ENCODE measurements at places on chromosomes 4 and X.

- no peak for DNase-seq
Observed at GRCh38 chrX:120647127-120647526, 17.3 kb upstream of the C1GALT1C1 start.

GRCh38 chrX:33339219-33339618, 127.9 kb upstream of the DMD start:
- DNase-seq = no peak

- no peak for DNase-seq
Observed at GRCh38 chr4:10184041-10184440, 67.4 kb upstream of the WDR1 start.

GRCh38 chr4:174629265-174629664, 107.0 kb upstream of the HPGD start:
- DNase-seq = no peak

DNA sequence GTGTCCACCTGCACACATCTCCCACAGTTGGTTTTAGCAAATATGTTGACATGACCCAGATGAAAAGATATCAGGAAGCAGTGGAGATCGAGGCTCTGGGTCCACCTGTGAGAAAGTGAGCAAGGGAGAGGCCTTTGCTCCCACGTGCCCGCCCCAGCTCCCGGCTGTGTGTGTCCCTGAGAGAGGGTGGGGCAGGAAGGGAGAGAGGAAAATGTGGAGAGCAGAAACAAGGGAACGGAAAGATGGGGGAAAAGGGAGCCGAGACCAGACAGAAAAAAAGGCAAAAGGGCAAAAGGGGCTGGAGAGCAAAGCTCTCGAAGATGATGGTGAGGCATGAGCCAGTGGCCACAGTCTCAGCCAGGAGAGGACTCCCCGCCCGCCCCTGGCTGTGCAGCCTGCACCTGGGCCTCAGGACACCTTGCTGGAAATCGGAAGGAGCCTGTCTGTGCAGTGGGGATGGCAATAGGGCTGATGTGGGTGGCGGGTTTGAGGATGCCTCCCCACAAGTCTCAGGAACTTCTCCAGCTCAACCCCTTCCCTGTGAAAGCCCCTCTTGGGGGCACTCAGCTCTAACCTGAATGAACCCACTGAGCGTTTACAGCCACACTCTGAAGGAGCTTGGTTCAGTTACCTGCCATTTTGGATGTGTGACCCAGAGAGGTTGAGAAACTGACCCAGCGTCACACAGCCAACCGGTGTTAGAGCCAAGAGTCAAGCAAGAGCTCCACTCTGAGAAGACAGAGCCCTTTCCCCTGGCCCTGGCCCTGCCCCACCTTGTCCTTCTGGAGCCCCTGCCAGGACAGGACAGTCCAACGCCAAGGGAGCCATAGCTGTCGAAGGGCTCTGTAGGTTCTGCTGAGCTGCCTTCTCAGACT, 20.3 kb upstream of the MSX1 start:
- no peak for DNase-seq

GRCh38 chr4:142358656-142359055, 487.4 kb downstream of the INPP4B start:
- no peak for DNase-seq
